ENCODE measurements at places on chromosomes 2 and 18.

DNA sequence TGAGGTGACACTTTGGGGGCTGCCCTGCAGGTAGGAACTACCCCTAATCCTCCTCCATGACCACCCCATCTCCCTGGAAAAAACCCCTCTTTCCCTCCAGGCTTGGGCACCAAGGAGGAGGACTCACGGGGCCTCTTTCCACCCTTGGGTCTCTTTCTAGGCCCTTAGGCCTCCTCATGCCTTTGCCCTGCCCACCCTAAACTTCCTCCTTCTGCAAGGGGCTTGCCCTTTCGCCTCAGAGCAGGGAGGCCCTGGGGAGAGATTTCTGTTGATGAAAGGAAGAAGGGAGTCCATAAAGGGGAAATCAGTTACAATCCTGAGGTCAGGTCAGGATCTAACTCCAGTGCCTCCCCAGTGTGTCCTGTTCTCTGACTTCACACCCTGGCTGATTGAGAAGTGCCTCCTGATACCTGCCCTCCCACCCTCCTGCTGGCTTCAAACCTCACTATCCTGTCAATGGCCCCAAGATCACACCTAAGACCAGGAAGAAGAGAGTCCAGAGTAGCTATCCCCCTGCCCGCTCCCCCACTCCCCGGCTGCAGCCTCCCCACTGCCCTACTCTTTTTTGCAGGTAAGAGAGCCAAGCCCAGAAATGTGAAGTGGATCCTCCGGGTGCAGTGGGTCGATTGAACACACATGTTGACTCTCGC, 16.7 kb upstream of the TNS1 start:
- no peak for DNase-seq

DNA sequence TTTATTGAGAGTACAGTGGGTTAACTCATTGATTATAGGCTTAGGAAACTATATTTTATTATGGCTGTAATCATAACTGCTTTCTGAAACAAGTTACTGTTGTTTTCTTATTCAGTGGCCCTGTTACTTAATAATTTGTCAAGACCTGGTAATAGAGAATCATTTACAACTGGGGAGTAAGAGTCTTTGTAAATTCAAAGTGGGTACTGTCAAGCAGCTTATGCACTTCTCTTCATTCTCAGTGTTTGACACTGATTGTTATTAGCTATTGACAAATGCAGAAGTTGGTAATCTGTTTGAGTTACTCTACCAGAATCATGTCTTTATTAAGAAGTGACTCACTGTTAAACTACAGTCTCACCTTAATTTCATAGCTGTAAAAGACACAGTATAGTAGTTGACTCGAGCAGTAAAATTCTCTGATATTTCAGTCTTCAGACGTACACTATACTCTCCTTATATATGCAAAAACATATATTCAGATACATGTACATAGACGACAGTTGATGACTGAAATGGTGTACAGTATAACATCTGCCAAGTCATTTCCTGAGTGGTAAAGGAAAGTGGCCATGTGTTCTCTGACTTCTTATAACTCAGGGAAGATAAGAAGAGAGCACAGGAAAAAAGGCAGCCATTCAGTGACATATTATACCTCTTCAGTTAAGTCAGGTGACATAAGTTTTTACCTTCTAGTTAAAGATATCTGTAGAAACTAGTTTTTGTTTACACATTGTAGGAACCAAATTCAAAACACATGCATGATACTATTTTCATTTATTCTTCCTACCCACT, 36.0 kb upstream of the TTC27 start:
- DNase-seq: no peak

DNA sequence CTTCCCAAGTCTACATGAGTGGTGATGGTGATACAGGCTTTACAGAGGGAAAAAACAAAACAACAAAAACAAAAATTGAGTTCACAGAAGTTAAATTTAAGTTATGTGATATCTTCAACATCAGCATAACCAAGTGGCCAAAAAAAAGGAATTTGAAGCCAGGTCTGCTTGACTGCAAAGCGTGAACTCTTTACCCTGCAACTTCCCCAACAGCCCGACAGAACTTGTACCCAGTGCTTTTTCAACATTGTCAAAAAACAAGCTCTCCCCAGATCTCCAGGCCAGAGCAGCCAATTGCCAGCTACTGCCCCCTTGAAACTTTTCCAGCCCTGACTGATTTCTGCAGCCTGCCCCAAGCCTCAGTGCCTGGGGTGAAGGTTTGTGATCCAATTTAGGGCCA, 76.7 kb downstream of the RNF144A start:
- no peak for DNase-seq

DNA sequence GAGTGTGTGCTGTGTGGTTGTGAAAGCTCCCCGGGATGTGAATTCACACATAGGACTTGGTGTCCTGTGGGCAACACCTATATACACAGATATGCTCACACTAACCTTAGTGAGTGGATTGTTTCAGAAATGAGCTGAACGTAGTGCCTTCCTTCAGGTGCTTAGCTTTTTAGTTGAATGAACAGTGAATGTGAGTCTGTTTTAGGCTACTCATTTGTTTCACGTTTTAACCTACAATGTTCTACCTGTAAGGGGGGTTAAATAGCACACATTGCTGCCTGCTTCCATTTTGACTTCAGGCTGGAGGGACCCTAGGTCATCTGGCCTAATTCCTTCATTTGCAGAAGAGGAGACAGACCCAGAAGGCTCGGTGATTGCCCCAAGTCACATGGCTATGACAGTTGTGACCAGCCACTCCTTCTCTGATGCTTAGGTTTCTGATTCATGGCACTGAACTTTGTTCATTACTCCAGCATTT, 1.0 kb downstream of the PLEK start:
- DNase-seq: no peak

DNA sequence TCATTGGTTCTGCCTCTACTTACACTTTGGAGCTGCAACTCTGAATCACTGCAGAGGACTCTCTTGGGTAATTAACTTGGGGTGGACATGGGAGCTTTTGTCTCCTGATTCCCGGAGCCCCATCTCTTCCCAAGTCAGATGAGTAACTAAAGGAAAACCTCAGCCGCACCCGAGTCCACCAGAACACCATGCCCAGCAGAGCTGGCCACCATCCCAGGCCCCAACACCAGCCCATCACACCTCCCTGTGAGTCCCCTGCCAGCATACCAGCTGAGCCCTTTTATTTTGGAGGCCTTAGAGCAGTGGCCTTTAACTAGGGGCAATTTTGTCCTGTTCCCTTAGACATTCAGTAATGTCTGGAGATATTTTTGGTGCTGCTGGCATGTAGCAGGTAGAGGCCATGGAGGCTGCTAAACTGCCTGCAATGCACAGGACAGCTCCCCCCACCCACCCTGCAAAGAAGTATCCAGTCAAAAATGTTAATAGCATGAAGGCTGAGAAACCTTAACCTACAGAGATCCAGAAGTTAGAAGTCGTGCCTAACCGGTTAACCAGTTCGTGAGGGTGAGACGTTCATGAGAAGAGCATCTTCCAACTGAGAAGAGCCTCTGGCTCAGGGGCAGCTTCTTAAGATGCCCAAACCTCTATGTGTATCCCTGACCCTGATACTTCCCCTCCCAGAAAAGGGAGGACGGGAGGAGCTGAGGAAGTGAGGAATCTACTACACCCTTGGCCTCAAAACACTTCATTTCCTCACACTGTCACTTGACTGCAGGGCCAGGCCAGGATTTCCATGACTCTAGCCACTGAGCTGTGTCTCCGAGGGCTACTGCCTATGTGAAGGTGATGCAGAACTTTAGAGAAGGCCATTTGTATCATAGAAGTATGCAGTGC, 139.9 kb upstream of the EPAS1 start:
- no peak for DNase-seq
